Naive B cell (primary cell): ENCODE measurements at places on chromosomes 3 and 15.

DNA sequence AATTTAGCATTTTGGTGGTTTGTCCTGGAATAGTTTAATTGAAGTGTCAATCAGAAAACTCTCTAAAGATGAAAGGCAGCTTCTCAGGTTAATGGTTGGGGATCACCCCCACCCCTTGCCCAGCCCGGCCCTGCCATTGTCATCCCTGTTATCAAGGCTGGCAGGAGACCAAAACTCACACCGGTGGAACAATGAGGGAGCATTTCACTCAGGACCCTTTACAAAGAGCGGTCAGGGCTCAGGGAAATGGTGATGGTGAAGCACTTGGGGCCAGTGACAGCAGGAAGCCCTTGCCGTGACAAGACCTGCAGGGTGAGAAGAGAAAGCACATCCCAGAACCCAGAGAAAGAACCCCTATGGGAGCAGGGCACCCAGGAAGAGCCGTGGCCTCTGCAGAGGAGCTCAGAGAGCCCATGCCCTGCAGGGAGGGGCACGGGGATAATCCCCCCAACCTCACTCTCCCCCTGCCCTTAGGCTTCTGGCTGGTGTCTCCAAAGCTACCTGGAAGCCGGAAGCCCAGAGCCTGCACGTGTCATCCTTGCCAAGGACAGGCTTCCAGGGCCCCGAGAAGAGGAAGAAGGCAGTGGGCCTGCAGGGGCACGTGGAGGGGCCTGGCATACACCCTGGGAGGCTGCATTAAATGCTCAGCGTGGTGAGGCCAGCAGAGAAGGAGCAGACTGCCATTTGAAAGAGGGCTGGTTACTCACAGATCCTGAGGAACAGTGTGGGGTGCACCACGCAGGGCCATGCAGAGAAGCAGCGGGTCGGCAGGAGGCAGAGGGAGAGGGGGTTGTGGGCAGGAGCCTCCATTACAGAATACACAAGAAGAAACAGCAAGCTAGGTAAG lies 80.6 kb upstream of the PRR20G start:
- no peak for DNase-seq

GRCh38 chr3:133868758-133869475 lies 26.8 kb downstream of the RAB6B start:
- DNase-seq: no peak

DNA sequence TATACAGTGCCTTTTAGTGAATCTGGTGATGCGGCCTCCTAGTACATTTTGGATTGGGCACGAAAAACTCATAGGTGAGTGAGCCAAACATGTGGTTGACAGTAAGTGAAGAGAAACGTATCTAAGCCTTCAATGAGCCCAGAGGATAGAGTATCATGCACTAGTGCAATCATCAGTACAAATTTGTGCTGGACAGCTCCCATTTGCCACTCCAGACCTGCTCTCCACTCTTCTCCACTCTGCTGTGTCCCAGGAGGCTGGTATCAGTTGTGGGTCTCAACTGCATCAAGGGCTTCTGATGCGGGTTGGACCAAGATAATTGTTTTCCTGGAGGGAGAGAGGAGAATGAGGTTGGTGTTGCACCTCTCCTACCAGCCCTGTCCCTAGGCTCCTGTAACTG lies 9.1 kb upstream of the RASGRF1 start:
- DNase-seq: no peak

- DNase-seq: no peak
These were observed 2.0 kb downstream of the WNT5A start for GRCh38 chr3:55484801-55485791.

DNA sequence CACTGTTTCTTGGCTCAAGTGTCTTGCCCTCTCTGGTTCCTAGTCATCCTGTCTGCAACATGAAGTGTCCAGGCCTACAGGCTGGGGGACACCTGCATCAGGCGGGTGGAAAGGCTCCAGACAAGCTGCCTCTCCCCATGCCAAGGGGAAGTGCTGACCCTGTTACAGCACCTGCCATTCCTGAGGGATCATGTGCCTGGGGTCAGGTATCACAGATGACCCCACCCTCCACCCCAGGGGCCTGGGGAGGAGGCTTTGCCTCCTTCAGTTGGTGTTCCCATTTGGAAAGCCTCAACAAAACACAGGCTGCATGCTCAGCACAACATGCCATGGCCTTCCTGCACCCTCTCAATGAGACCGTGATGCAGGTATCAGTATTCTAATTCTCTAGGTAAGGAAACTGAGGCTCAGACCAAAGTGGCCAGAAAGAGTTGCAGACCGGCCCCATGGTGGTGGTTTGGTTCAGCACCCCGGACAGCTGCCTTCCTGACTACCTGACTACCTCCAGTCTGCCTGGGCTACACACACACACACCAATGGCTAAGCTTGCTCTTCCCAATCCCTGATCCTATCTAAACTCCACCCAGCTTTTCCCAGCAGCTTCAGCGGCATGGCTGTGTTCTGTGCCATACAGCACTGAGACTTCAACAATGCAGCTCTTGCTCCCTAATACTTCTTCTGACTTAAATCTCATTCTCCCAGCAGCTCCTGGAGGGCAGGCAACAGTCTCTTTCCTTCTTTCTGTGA lies 69.7 kb upstream of the LINGO1 start:
- no peak for DNase-seq
